ENCODE measurements at places on chromosomes 2 and 18.

DNA sequence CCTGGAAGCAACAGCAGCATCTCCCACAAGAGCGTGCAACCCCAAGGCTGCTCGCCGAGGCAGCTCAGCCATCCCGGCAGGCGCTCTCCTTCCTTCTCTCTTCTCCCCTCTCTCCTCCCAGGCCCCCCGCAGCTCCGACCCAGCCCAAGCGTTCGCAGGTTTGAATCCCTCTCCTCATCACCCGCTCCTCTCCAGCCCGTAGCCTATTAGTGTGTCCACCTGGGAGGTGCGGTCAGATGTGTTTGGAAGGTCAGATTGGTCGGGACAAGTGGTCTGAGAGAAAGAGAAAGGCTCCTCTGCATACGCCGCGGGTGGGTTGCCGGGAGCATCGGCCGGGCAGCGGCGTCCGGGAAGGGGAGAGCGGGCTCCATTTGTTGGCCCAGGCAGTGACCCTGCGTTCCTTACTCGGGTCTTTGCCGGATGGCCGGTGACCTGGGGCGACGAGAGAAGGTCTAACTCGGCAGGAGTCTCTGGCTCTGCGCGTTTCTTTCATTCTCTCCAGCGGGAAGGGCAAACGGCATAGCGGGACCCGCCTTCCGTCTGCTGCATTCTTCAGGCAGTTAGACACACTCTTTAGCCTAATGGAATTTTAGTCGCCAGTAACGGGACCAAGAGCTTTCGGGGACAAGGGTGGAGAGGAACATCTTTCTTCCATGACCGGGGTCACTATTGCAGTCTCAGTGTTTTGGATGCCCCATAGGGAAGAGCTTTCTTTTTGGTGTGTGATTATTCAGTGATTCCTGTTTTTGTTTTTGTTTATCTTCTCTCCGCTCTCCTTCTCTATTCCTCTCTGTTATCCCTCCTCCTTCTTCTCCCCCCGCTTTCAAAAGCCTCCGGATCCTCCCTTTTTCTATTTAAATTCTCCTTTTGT is 1.1 kb upstream of the TMEFF2 start:
- DNase-seq, result peak; percentile 59

DNA sequence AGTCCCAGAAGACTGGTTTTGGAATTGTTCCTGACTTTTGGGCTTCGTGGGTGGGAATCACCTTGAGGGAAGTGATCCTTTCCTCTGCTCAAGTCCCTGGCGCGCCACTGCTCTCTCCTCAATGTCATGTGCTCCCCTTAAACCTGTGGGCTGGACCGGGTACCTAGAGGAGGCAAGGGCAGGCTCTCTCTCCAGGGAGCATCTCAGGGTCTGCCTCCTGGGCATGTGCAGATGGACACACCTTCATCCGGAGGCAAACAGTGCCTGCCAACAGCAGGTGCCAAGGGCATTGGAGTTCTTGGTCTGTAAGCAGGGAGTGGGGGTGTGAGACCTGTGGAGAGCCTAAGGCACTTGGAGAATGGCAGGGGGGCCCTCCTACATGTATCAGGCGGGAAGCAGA is 142.6 kb downstream of the INHBB start:
- DNase-seq, result no peak

DNA sequence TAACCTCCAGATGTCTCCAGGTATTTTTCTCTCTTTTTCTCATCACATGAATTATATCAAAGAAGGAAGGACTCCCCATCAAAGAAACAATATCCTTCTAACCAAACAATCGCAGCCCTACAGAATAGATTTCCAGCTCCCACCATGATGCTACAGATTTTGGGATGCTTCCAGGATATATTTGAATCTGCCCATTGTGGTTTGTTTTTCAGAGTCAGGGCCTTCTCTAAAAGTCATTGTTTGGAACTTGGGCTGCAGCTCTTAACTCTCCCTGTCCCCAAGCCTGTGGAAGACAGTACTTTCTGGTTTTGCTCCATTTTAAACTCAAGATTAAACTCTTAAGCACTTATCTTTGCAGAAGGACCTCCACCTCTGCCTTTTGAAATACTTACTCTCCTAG is 223.2 kb downstream of the PMAIP1 start:
- no peak for DNase-seq

GRCh38 chr18:48132797-48133655 is 202.6 kb upstream of the SMAD2 start:
- DNase-seq, result peak; percentile 75

- no peak for DNase-seq
Measured at GRCh38 chr2:106280224-106280623, 86.1 kb upstream of the UXS1 start.

- no peak for DNase-seq
Measured at GRCh38 chr2:70467831-70468779, 85.5 kb downstream of the TGFA start.

DNA sequence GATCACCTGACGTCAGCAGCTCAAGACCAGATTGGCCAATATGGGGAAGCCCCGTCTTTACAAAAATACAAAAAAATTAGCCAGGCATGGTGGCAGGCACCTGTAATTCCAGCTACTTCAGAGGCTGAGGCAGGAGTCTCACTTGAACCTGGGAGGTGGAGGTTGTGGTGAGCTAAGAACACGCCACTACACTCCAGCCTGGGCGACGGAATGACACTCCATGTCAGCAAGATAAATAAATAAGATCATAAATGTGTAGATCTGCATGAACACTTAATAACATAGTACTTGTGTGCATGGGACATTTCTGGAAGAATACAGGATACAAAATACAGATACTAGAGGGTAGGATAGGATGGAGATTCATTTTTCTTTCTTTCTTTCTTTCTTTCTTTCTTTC is 9.1 kb downstream of the EHD3 start:
- no peak for DNase-seq

- DNase-seq, result peak; percentile 73
Measured at GRCh38 chr2:110678457-110679336, 834 bp upstream of the BUB1 start.

GRCh38 chr18:949724-950631 is 45.3 kb downstream of the ADCYAP1 start:
- no peak for DNase-seq

- peak; percentile 9 for DNase-seq
Measured at GRCh38 chr2:181036848-181037603, 56.6 kb downstream of the UBE2E3 start.

GRCh38 chr2:677959-678550 is 849 bp upstream of the TMEM18 start:
- peak; percentile 59 for DNase-seq

DNA sequence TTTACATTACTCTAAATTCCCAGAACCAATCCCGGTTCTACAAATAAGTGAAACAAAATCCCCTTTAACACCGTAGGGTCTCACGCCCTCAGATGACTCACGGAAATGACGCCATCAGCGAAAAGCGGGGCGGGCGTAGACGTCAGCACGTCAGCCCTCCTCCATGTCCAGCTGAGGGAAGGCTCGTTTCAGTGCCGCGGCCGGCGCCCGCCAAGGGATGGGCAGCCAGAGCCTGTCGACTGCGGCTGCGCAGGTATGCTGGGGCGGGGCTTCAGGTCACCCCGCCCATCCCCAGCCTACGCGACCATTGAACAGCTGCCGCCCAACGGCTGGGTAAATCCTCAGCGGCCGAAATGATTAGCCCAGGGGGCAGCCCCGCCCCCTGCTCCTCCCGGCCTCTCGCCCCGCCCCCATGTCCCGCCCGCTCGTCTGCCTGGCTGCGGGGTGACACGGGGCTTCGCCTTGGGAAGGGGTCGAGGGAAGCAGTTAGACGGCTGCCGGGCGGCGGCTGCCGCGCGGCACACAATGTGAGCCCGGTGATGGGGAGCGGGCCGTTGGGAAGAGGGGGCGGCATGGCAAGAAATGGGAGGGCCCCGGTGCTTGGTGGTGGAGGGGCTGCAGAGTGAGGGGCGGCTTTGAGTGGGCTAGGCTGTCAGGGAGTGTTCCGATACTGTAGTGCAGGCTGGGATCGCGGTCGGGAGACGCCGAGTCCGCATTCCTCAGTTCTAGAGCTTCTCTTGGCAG is at the start of gene NBEAL1:
NBEAL1 (plus strand) TSS at position 420 of the 744 bp plus-strand sequence. CDS start 1,510 bp downstream, outside the sequence.
- DNase-seq, result peak; percentile 100

GRCh38 chr2:69375494-69376353 is 11.3 kb downstream of the GFPT1 start:
- DNase-seq, result no peak

GRCh38 chr2:55607717-55608116 is 9.7 kb downstream of the PPP4R3B start:
- DNase-seq, result no peak

DNA sequence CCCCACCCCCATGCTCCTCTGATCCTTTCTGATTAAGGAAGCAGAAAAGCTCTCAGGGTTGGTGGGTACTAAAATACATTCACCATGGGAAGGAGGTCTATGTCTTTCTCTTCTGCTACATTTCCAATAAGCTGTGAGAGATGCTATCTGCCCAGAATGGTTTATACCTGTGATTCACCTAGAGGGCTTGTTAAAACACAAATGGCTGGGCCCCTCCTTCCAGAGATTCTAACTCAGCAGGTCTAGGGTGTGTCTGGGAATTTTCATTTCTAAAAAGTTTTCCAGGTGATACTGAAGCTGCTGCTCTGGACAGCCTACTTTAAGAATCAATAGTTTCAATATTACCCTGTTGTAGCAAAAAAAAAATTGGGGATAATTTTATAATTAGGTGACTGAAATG is 772.2 kb upstream of the ZEB2 start:
- no peak for DNase-seq

- peak; percentile 72 for DNase-seq
Measured at GRCh38 chr2:42917425-42917927, 125.1 kb upstream of the HAAO start.

GRCh38 chr18:76364282-76365259 is 130.5 kb downstream of the ZNF516 start:
- no peak for DNase-seq

GRCh38 chr18:40607542-40608148 is 1347.4 kb upstream of the PIK3C3 start:
- peak; percentile 40 for DNase-seq

DNA sequence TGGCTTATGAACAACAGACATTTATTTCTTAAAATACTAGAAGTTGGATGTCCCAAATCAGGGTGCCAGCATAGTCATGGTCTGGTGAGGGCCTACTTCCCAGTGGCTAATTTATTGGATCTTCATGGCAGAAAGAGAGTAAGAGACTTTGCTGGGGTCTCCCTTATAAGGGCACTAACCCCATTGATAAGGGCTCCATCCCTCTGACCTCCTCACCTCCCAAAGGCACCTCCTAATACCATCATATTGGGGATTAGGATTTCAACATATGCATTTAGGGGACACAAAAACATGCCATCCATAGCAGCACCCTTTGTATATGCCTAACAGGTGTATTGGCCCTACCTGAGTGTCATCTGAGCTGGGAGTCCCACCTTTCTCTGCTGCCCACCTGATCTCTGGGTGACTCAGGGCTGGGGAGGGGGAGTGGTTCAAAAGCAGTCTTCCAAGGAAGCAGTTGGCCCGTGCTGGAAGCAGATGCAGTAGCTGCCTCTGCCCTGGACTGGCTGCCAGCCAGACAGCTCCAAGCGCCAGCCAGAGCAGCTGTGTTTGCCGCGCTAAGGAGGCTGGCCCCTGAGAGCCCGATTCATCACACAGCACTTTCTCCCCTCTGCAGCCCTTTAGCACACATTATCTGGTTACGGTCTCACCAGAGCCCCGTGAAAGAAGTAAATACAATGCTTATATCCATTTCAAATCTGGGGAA is 84.6 kb downstream of the SMAD7 start:
- peak; percentile 88 for DNase-seq

- peak; percentile 79 for DNase-seq
Measured at GRCh38 chr18:44507729-44508325, 172.9 kb upstream of the SETBP1 start.

GRCh38 chr18:70982292-70982691 is 693.4 kb downstream of the SOCS6 start:
- DNase-seq, result no peak
